CD4-positive, alpha-beta memory T cell (primary cell): ENCODE measurements at places on chromosomes 3 and 15.

DNA sequence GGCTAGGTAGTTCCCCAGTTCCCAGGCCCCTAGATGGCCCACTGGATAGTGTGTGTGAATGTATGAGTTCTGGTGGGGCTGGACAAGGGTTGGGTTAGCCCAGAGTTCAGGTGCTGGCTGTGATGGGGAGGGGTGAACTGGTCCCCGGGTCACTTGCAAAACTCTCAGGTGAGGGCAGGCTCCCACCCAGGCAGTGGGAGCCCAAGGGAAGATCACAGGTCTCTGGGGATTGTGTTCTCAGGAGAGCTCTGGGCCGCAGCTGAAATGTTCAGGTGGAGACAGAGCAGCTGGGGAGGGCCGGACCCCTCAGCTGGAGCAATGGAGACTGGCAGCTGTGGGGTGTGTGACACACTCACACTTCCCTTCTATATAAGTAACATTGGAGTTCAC, 12.8 kb upstream of the FAM98B start:
- DNase-seq = no peak

DNA sequence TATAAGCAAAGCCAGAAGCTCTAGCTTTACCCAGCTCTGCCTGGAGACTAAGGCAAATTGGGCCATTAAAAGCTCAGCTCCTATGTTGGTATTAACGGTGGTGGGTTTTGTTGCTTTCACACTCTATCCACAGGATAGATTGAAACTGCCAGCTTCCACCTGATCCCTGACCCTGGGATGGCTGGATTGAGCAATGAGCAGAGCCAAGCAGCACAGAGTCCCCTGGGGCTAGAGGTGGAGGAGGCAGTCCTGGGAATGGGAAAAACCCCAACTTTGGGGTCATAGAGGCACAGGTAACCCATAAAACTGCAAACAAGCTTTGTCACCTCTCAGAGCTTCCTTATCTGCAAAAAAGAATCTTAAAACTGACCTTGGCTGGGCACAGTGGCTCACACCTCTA, 6.6 kb downstream of the RHO start:
- no peak for DNase-seq

GRCh38 chr3:11275926-11276325, 3.7 kb downstream of the ATG7 start:
- no peak for DNase-seq

DNA sequence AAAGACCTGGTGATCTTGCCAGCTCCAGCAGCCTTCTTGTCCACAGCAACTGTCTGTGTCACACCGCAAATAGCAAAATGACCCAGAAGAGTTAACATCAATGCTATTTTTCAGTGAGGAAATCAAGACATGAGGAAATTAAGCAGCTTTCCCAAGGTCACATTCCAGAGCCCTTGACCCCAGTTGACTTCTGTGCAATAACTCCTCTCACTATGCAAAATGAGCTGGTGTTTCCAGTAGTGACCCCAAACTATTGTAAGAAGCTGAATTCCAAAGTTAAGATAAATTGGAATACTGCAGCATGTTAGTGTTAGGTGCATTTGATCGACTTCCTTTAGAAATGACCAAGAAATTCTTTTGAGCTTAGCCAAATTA, 172.8 kb upstream of the SNTN start:
- DNase-seq = no peak

DNA sequence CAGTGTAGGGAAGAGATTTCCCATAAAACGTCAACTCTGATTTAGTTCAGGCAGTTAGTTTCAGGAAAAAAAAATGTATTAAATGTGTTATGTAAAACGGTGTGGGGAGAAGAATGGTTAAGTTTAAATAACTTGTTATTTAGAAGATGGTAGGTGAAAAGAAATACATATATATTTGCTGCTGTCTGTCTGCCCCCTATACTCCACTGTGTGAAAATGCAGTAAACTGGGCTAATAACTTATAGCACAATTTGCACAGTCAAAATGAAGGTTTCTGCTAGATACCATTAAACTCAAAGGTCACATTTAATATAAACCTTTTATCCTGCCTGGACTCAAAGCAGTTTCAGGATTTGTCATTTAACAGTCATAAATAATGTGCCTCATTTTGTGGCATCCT, 515.0 kb downstream of the FGF12 start:
- DNase-seq = no peak
